ENCODE measurements at places on chromosomes 6 and 20.

DNA sequence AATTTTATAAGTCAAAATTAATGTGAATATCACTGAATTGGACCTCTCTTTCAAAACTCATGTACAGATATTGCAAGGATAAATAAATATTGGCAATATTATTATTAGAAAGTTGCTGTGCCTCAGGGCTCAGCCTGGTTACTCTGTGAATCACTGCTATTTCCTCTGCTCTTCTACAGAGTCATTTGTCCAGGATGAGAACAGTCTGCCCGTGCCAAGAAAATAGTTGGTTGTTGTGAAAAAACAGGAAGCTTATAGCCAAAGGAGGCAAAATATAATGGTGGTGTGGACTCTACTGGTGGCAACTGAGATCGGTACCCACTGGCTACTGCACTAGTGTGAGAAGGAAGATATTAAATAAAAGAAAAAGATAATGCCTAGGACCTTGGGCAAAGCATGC is 93.6 kb downstream of the RIMS1 start:
- DNase-seq = no peak

- no peak for DNase-seq
Observed at GRCh38 chr20:6612606-6612923, 154.9 kb upstream of the BMP2 start.

- peak; percentile 37 for DNase-seq
Observed at GRCh38 chr6:158907931-158908330, 88.8 kb upstream of the EZR start.

DNA sequence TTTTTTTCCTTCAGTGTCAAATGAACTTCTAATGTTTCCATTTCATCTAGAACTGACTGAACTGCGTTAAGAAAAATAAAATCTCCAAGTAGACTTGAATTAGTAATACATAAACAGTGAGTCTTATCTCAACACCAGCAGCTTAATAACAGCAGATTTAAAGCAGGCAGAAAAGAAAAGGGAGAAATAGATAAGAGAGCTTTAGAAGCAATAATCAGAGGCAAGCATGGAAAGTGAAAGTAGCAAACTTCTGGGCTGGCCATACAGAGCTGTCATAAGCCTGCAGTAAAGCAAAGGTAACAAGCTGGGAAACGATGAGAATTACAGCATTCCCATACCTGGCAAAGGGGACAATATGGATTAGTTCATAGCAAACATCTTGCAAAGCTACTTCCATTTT is 16.9 kb upstream of the ANGPT4 start:
- no peak for DNase-seq

GRCh38 chr6:38678178-38678760 is 24.7 kb downstream of the GLO1 start:
- no peak for DNase-seq

GRCh38 chr6:33313105-33313708 is 671 bp downstream of the TAPBP start:
- DNase-seq = peak; percentile 82

- DNase-seq = no peak
Observed at GRCh38 chr6:25709761-25710160, 44.8 kb upstream of the SLC17A4 start.

Data from NCI-H69 (cell line).